Stimulated activated CD8-positive, alpha-beta memory T cell treated with anti-CD3 and anti-CD28 coated beads, Interleukin-4, amount 100 ng/mL, for 4 hours (primary cell): ENCODE measurements at places on chromosomes 7 and 10.

- DNase-seq: no peak
Measured at GRCh38 chr10:561721-562120, 127.7 kb downstream of the DIP2C start.

DNA sequence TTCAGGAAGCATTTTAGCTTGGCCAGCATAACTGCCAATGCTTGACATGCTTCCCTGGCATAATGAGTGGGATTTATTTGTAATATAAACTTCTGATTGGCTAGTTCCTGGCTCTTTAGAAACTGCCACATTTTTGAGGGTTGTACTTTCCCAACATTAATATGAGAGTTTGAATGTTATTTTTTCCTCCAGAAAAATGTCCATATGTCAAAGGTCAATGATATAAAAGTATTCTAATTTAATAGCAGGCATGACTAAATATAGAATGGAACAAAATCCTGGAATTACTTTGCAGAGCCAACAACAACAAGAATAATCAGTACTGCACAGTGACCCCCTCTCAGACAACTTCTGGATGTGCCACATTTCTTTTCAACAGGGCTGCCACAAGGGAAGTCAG is 352.6 kb downstream of the PRPF18 start:
- no peak for DNase-seq

- no peak for DNase-seq
Measured at GRCh38 chr7:12570168-12570533, 369 bp upstream of the SCIN start.

DNA sequence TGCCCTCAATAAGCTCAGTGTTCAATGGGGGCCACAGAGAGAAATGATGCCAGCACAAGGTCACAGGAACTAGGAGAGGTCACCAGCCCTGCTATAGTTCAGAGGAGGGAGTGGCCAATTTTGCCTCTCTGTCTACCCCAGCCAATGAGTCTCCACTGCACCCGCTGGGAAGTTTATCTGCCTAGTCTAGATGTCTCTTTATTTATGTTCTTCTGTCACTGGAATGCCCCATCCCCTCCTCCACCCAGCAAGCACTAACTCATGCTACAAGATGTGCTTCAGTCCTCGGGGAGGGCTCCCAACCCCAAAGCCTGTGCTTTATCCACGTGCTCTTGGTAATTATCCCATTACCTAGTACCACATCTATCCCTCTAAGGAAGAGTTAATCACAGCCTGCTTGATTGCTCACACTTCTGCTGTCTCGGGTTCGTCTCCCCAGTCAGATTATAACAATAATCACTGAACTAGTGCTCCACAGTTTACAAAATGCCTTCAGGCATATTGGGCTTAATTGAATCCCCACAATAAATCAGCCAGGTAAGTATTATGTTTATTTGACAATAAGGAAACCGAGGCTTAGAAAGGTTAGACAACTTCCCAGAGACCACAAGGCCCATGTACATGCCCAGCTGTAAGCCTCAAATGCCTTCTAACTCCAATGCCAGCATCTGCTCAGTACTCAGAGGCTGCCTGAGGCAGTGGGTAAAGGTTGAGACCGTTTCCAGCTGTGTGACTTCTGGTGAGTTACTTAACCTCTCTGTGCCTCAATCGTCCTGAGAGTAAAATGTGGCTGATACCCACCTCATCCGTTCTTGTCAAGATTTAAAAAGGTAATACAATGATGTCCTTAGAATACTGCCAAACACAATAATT is 3.9 kb downstream of the HIP1 start:
- no peak for DNase-seq

DNA sequence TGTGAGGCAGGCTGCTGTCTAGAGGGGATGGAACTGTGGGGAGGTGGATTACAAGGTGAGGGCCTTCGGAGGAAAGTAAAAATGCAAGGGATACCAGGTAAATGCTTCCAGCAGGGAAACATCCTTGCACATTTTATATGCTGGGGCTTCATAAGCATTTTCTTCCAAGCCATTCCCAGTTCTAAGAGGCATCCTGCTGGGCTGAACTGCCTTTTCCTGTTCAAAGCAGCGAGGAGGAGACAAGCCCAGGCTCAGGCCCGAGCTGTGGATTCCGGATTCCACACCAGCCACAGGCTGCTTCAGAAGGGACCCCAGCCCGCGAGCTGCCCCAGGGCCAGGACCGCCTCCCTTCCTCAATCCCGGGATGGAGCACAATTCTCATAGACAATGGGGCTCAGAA is 249.7 kb downstream of the TNS3 start:
- no peak for DNase-seq

GRCh38 chr10:118800920-118801319 is 46.1 kb upstream of the CACUL1 start:
- no peak for DNase-seq
